Activated naive CD4-positive, alpha-beta T cell (primary cell): ENCODE measurements at places on chromosomes 12 and 14.

DNA sequence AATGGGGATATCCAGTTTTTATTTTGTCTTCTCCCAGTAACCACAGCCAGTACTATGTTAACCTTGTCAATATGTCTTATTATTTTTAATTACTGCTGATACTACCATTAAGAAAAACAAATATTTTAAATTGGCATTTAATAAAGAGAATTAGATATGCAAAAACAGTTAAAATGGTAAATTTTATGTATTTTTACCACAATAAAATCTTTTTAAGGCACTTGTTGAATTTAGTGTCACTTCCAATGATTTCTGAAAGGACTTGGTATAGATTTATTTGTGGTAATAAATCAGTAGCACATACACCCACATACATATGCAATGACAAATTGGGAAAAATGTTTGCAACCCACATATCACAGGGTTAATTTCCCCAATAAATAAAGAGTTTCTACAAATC lies 14.0 kb downstream of the CDKN1B start:
- DNase-seq: no peak

DNA sequence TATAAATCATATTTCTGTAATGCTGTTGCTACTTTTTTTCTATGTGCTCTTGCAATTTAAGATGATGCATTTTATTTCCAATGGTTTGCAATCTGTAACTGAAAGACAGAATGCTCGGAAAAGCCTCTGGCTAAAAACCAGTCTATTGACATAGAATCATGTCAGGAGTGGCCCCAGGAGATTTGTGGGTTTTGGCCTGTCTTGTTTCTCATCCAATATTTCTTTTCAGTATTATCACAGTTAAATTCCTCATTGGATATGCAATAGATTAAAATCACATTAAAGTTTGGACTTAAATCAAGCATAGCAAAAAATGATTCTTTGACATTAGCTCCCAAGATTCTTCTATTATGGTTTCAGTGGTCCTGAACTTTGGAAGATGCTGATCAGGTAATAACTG lies 19.1 kb upstream of the SLC38A2 start:
- DNase-seq: no peak

GRCh38 chr12:132287391-132288238 lies 41.8 kb downstream of the GALNT9 start:
- no peak for DNase-seq

DNA sequence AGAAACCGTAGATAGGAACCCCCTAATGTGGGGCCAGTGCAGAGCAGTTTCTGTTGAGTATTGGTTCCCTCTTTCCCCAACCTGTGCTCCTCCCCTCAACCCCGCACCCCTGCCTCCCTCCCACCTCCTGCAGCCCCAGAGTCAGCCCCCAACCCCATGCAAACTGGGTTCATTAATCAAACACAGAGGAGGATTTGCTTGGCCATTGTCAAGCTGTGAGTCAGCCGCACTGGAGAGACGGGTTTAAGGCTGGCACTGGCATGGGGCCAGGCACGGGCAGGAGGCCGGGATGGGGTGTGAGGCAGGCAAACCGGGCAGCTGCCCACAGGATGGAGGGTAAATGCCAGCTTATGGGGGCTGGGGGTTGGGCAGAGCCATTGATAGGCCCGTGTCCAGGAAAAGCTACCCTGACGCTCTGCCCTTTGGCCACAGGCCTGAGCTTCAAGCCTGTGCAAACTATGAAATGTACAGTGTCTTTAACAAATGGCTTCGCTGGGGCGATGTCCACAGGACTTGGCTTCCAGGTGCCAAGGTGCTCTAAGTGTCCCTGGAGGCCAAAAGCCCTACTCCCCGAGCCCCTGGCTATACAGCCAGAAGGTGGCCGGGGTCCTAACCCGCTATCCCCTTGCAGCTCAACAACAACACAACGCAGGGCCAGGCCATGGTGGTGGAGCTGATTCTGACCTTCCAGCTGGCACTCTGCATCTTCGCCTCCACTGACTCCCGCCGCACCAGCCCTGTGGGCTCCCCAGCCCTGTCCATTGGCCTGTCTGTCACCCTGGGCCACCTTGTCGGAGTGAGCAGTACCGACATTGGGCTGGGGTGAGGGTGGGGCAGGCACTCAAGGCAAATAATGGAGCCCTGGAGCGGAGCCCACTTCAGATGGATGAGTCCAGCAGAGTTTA lies 1.4 kb downstream of the AQP5 start:
- DNase-seq: no peak

DNA sequence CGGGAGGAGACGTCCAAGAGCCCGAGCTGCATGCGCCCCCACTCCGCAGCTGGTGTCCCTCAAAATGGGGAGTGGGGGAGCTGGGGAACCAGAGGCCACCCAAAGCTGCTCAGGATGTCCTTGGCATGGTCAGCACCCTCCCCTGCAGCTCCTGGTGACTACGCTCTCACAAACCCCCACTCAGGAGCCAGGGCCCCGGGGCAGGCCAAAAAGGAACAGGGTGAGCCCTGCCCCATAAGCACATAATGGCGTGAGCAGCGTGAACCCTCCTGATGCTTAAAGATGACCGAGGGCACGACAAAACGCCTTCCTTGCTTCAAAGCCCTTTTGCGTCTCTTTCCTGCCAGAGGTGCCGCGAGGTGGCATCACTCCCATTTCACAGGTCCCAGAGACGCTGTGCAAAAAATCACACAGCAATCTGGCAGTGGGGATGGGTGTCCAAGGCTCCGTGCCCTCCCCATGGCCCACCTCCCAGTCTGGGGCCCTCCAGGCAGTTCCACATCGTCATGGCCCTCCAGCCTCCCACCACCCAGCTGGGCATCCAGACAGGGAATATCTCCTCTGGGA lies 13.5 kb downstream of the NCOR2 start:
- no peak for DNase-seq
